ENCODE measurements at places on chromosomes 4 and X. TPM values are rescaled to one million over a fixed set of nuclear protein-coding genes. Genes with fewer than 3 reads are reported as not detected.

GRCh38 chr4:47221721-47222120 lies 190.4 kb downstream of the GABRB1 start:
- DNase-seq: no peak

Gene DDIT4L
- 0.78 TPM for total RNA-seq

GRCh38 chr4:62470421-62470983 lies 1270.4 kb downstream of the ADGRL3 start:
- no peak for DNase-seq

DNA sequence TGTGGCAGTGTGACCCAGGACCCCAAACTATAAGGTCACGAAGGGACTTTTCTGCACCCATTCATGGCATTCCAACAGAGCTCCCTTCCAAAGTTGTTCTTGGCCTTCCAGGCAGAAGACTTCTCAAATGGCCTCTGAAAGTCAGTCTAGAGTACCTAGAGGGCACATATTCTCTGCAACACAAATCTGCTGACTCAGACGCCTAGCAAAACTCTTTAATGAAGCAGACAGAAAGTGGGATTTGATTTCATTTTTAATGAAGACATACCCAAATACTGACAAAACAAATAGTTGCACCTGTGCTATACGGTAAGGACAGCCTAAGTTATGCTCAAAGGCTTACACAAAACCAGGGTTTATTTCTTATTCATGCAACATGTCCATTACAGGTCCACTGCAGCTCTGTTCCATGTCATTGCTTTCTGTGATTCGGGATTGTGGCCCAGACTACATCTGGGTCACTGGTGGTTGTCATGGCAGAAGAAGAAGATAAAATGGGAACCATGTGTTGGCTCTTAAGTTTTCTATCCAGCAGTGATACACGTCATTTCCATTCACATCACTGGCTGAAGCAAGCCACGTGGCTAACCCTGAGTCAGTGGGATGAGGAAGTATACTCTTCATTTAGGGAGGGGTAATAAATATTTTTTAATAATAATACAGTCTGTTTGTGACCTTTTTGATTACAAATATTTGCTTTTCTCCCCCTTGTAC lies 57.7 kb downstream of the NAT8L start:
- DNase-seq: no peak

- no peak for DNase-seq
Measured at GRCh38 chr4:42878863-42879262, 13.7 kb upstream of the GRXCR1 start.

- DNase-seq: no peak
Measured at GRCh38 chrX:139851730-139852129, 81.1 kb downstream of the ATP11C start.

- no peak for DNase-seq
Measured at GRCh38 chrX:144214651-144215050, 330.8 kb downstream of the UBE2NL start.

DNA sequence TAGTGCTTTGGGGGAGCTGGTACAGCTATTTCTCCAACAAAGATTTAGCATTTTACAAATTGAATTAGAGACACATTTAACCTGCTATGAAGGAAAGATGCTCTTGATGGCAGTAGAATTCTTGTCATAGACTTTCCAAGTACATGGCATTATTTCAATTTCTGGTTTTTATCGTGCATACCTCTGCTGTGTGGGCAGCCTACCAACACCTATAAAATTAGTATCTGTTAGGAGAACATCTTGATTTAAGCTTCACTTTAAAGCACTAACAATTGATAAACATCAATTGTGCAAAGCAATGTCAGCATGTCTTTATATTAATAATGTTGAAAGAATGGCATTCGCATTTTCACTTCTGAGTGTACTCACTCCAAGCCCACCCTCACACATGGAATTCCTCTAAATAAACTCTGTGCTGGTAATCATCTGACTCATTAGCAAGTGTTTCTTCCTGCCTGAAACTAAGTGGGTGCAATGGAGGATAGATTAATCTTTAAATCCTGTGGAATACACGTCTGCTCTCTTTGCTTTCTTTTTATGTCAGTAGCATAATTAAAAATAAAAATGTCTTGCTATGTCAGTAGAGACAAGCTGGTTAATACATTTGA lies 279.8 kb upstream of the MAGEB18 start:
- DNase-seq: no peak

DNA sequence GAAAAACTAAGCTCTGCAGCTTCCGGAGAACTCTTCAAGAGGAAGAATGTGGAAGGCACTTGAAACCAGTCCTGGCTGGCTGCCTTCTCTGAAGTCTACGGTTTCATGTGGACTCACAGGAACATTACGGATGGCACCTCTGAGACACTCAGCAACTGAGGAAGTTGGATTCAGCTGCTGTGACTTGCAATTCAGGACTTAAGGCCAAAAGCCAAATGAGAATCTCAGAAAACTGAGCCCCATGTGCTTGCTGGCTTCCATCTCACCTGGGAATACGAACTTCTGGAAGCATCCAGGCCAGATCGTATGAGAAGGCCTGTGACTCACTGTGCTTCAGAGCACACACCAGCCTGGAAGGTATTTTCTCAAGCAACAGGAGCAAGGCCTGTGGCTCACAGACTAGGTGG lies 107.8 kb upstream of the GPC4 start:
- DNase-seq: no peak

DNA sequence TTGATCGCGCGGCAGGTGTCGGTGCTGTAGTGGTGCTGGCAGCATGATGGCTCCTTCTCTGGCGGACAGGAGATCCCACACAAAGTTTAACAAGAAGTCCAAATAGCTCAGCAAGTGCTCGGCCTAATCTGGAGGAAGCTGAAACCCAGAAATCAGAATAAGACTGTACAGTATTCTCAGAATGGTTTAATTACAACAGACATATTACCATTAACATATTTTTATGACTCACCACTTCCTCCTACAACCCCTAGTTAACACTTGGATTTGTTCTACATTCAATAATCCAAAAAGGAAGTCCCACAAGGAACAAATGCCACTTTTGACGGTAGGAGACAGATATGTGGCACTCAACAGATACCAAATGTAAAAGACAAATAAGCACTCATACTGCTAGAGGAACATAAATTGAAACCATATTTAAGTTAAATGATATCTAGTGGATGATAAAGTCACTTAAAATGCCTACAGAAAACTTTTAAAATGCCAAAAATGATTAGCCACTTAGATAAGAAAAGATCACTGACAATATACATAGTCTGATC lies 91.2 kb downstream of the HUWE1 start:
- DNase-seq: no peak

Gene CLRN2
- not detected for total RNA-seq

DNA sequence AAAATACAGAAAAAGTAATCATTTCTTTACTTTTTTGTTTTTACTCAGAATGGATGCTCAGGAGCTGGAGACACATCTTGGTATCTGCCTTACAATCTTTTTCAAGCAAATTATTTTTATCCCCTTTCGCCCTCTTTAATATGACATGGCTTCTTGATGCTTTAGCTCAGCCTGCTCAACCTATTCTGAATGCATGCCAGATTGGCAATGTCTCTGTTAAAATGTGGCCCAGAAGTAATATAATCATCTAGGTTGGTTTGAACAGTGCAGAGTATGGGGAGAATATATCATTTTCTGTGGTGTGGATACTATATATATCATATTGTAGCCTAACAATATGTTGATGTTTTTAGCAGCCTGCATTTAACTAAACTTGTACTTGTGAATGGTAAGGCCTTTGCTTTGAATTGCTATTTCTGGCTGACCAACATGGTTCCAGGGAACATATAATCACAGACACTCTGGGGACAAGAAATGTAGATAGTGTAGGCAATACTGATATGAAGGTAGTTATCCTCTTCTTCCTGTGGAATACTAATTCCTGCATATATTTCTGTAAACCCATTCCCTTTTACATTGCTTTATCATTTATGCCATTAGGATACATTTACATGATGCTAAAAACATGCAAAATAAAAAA lies 282.7 kb downstream of the PPP3CA start:
- no peak for DNase-seq

Gene DKK2
- total RNA-seq: 206 TPM

DNA sequence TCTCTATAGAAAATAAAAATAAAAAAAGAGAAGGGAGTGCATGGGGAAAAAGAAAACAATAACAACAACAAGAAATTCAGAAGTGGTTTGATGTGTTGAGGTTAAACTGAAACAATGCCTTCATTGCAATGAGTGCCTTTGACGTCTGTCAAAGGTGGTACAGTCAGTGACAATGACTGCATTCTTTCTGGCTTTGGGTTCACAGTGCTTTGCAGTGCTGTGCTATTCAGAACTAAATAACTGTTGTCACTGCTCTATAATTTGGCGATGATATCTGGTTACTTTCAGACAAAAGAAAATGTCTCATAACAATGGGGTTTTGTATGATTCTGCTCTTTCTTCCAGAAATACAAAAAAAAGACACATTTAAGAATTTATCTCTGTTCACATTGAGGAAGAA lies 488.6 kb upstream of the MAGEB2 start:
- DNase-seq: no peak

Gene CCKAR
- total RNA-seq: not detected

DNA sequence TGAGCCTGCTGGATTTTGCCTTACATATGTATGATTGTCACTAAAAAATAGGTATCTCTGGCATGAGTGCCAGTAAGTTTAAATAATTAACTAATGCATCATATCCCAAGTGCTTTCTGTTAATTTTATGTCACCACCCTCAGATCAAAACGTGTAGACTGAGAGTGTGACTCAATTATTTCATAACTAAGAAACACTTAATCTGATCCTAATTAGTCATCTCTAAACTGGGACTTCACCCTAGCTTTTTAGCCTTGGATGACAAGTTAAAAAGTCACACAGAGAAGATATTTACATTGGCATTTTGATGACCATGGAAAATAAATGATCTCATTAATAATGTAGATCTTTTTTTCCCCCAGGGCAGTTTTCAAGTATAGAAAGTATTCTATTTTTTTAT lies 23.1 kb upstream of the SLC6A14 start:
- no peak for DNase-seq

Gene IL13RA2
- total RNA-seq: not detected

Gene MAGEB10
- total RNA-seq: not detected

GRCh38 chrX:9582956-9583355 lies 118.1 kb downstream of the TBL1X start:
- DNase-seq: no peak

- no peak for DNase-seq
Measured at GRCh38 chr4:2168469-2169319, 73.2 kb downstream of the HAUS3 start.

- DNase-seq: no peak
Measured at GRCh38 chr4:17535906-17536305, 20.9 kb downstream of the CLRN2 start.

Gene SAGE1
- not detected for total RNA-seq

DNA sequence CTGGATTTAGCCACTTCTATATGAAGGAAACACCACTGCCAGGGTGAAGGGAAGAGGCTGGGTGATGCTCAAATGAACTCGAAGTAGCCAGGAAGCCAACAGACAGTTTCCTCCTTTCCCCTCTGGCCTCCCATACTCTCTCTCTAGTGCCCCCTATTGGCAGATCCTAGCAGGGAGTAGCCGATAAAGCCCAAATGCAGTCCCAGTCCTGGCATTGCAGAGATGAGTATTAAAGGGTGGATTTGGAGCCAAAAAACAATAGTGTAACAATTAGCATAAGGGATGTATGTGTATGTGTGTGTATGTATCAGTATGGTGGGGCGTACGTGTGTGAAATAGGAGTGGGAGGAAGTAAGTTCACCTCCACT lies 213.8 kb upstream of the LDB2 start:
- DNase-seq: no peak

DNA sequence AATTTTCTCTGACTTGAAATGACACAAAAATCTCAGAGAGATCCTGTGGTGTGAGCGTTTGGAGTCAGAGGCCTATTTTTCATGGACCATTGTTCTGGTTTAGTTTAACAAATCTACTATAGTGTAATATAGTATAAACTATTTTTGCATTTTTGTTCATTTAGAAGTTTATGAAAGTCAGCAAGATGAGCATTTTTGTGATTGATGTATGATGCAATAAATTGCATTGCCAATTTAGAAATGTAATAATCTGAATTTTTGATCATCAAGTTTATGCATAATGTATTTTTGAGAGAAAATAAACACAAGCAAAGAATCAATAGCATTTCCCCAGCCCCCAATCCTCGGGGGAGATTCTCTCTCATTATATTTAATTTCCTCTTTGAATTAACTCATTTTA lies 519.5 kb upstream of the FTHL17 start:
- no peak for DNase-seq

GRCh38 chrX:23727206-23727605 lies 15.9 kb downstream of the ACOT9 start:
- no peak for DNase-seq

Gene QRFPR
- not detected for total RNA-seq

Data from osteocyte (in vitro differentiated cells).